ENCODE measurements at places on chromosomes 1 and 21.

- DNase-seq: no peak
Observed at GRCh38 chr1:224333939-224334786, 4.2 kb upstream of the NVL start.

DNA sequence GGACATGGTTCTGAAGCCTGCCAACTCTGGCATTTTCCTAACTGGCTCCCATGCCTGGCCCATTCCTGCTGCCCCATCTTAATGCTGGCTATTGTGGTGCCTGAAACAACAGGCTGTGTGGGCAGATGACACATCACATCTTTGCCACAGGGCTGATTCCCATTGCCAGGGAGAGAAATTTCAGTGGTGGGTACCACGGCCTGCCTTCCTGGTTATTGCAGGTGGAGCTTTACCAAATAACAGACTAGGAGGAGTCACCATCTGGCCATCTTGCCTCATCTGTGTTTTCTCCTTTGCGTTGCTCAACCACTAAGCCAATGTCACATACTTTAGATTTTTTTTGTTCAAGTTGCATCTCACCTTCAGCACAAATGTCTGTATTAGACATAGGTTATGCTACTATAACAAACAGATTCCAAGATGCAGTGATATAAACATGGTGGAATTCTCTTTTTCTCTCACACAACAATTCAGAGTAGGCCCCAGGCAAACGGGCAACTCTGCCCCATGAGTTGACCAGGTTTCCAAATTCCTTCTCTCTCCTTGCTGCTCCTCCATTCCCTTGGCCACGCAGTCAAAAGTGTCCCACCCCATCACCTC is 14.1 kb downstream of the CDA start:
- DNase-seq: no peak

- DNase-seq: no peak
Observed at GRCh38 chr21:35280231-35280630, 231.1 kb upstream of the RUNX1 start.

DNA sequence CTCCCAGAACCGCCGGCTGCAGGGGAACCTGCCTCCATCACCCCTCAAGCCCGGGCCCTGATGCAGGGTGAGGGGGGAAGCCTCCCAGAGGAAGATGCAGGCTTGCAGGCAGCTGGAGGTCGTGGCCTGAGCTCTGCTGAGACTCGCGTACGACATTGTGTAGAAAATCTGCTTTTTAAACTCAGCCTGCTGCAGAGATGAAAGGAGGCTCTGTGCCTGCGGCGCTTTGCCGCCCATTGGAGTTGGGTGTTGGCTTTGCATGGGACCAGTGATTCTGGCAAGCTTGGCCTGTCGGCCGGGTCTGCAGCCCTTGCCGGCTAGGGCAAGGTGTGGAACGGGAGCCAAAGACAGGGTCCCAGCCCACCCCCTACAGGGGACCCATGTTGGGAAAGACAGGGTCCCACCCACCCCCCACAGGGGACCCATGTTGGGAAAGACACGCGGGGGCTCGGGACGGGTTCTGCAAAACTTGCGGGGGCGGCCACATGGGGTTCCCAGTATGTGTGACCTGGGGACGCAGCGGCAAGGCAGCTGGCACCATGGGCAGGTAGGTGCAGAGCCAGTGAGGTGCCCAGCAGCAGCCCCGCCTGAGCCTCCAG is 55.6 kb downstream of the SLX9 start:
- no peak for DNase-seq

DNA sequence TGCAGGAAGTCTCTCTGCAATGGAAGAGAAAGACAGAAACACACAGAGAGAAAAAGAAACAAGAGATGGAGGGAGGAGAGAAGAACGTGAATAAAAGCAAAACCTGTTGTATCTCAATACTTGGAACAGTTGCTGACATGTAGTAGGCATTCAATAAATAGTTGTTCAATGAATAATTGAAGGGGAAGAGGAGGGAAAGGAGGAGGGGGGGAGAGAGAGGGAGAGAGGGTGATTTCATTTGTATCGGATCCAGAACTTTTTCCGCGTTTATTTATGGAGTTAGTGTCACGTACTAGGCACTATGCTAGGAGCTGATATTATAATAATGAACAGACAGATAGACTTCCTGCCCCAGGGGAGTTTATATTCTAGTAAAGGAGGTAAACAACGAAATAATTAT is 144.1 kb downstream of the OMA1 start:
- DNase-seq: no peak

- peak; percentile 44 for DNase-seq
Observed at GRCh38 chr1:221439008-221439746, 302.7 kb downstream of the DUSP10 start.

DNA sequence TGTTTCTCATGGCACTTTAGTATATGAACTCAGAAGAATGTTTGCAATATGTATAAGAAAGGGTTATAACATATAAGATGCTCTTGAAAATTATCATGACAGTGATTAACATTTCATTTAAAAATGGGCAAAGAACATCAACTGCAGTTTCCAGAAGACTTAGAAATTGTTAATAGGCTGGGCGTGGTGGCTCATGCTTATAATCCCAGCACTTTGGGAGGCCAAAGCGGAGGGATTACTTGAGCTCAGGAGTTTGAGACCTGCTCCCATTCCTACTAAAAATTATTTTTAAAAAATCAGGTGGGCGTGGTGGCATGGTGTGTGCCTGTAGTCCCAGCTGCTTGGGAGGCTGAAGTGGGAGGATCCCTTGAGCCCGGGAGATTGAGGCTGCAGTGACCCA is 23.1 kb downstream of the MTF2 start:
- DNase-seq: no peak

DNA sequence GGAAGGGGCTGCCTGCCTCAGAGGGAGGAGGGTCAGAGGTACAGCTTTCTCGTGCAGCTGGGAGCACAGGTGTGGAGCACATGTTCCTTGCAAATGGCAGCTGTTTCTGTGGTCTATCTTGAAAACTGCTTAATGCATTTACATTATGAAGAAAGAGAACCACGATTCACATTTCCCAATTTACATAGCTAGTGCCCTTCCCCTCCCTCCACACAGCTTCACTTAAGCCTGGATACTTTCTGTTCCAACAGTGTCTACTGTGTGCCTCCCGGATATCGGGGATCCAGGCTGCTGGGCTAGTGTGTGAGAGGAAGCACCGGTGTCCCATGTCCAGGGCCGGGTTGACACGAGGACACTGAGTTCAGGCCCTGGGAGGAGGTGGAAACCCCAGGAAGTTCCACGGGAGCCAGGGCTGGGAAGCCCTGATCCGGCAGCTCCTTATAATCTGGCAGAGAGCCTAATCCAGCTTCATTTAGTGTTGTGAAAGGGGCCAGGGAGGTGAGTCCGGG is 31.6 kb downstream of the TMCC2 start:
- no peak for DNase-seq

DNA sequence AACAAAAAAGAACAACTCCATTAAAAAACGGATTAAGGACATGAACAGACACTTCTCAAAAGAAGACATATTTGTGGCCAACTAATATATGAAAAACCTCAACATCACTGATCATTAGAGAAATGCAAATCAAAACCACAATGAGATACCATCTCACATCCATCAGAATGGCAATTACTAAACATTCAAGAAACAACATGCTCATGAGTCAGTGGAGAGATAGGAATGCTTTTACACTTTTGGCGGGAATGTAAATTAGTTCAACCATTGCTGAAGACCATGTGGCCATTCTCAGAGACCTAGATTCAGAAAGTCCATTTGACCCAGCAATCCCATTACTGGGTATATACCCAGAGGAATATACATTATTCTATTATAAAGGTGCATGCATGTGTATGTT is 1442.6 kb upstream of the B3GALT2 start:
- no peak for DNase-seq

- DNase-seq: no peak
Observed at GRCh38 chr1:38217316-38217715, 170.7 kb upstream of the POU3F1 start.

GRCh38 chr1:9836632-9836960 is 12.8 kb upstream of the CLSTN1 start:
- no peak for DNase-seq

DNA sequence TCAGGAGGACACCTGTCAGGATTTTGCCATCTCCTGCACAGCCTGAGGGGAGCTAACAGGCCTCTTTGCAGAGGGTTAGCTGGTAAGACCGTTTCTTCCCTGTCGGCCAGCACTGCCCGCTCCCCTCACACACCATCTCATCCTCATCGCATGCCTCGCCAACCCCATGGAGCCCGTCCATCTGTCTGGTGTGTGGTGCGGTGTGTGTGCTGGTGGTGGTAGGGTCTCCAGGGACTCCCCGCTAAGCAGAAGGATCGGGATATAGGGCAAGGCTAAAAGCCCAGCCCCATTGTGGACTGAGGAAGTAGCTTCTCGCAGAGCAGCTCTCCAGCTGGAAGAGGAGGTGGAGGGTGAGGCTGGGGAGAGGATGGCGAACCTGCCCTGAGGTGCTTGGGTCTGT is 6.8 kb upstream of the SFN start:
- DNase-seq: no peak

- no peak for DNase-seq
Observed at GRCh38 chr1:178344513-178345091, 152.2 kb downstream of the CLEC20A start.

DNA sequence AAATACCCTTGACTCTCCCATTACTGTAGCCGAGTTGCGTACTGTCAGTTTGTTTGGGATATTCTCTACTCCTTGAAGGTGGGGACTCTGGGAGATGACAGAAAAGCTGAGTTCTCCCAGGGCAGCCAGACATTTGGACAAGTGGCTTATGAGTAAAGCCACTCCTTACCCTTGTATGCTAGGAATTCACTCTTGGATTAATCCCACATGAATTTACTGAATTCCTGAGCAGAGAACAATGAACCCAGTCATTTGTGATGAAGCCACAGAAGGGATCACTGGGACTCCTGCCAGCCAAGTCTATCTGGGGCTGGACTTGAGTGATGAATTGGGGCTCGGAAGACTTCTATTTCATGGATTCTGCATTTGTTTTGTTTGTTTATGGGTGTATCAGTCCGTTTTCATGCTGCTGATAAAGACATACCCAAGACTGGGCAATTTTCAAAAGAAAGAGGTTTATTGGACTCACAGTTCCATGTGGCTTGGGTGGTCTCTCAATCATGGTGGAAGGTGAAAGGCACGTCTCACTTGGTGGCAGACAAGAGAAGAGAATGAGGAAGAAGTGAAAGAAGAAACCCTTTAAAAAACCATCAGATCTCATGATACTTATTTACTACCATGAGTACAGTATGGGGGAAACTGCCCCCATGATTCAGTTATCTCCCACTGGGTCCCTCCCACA is 25.1 kb downstream of the C1orf116 start:
- DNase-seq: no peak

- no peak for DNase-seq
Observed at GRCh38 chr1:5308249-5308648, 653.8 kb downstream of the AJAP1 start.

DNA sequence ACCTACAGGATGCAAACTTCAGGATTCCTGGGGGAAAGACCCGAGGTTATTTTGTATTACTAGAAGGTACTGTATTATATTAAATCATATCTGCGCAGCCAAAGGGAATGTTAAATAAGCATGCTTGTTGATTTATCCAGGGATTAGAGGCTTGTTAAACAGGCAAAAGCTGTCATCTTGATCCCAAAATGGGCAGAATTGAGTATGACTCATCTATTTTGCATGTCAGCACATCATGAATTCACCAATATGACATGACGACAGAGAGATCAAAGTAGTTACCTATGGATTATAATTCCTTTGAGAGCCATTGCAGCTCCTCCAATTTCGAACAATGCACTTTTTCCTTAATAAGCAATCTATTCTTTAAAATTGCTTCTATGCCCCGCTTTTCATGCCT is 66.1 kb downstream of the TBX15 start:
- DNase-seq: no peak

DNA sequence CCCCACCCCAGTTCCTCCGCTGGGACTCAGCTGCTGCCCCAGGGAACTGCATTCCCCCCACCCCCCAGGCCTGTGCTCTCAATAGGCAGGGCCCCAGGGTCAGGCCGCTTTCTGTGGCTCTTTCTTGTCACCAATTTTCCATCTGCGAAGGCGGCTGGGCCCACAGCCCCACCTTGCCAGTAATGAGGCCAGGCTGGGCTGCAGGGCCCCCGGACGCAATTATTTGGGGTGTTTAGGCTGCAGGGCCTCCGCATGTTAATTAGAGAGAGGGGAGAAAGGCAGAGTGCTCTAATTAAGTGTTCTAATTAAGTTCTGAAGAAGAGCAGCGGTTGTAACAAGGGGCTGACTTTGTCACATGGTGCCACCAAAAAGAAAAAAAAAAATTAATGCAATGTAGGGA is 71.8 kb downstream of the EPHB2 start:
- DNase-seq: no peak

- DNase-seq: no peak
Observed at GRCh38 chr1:160727316-160727640, 11.8 kb upstream of the SLAMF7 start.

GRCh38 chr1:184036517-184036949 is 995 bp downstream of the COLGALT2 start:
- DNase-seq: no peak

GRCh38 chr1:42114229-42114628 is 39.0 kb upstream of the GUCA2B start:
- no peak for DNase-seq

- DNase-seq: no peak
Observed at GRCh38 chr1:53131590-53131938, 10.9 kb downstream of the SLC1A7 start.

DNA sequence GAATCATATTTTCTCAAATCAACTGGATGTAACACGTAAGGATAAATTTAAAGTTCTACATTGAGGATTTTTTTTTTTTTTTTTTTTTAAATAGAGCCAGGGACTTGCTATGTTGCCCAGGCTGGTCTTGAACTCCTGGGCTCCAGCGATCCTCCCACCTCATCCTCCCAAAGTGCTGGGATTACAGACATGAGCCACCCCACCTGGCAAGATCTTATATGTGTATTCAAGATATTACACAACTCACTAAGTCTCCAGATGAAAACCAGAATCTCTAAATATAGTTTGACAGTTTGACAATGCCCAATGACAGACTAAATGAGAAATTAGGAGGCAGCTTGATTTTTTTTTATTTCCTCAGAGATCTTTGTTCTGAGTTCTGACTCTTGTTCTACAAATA is 6.8 kb downstream of the YY1AP1 start:
- DNase-seq: no peak

- no peak for DNase-seq
Observed at GRCh38 chr1:244381878-244382565, 69.7 kb downstream of the ADSS2 start.

- no peak for DNase-seq
Observed at GRCh38 chr1:186210258-186210657, 164.8 kb downstream of the TPR start.

GRCh38 chr1:46687093-46687659 is 15.5 kb downstream of the TEX38 start:
- DNase-seq: no peak

DNA sequence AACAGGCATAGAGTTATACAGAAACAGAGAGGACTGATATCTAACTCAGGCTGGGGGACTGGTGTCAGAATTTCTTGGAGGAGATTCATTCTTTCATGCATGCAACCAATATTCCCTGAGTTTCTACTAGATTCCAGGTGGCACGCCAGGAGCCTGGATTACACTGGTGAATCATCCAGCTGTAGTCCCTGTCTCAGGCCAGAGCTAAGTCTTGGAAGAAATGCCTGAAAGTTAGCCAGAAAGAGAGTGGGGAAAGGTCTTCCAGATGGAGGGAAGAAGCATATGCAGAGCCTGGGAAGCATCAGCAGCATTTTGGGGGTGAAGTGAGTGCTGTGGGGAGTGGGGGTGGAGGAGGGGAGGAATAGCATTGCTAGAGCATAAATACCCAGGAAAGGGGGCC is 239.1 kb downstream of the OMA1 start:
- DNase-seq: no peak
